ENCODE measurements at places on chromosomes 3 and 15. TPM values are rescaled to one million over a fixed set of nuclear protein-coding genes. Genes with fewer than 3 reads are reported as not detected.

Gene PATL2
- total RNA-seq = 0.57 TPM

Gene TUSC7
- not detected for total RNA-seq

DNA sequence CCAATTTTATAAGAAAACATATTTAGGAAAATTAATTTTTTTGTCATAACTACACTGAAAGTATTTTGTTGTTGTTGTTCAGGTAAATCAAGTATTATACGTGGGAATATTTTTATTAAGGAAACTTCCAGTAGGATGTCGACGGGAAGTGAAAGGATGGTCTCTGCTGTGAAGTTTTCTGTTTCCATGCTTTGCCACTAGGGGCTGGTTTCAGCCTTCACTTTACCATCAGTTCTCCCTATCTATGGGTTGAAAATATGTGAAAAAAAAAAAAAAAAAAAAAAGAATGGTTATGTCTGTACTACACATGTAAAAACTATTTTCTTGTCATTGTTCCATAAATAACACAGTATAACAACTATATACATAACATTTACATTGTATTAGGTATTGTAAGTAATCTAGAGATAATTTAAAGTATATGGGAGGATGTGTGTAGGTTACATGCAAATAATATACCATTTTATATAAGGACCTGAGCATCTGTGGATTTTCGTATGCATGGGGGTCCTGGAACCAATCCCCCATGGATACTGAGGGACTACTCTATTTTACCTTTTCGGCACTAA, 136.7 kb downstream of the SMAD6 start:
- no peak for DNase-seq

DNA sequence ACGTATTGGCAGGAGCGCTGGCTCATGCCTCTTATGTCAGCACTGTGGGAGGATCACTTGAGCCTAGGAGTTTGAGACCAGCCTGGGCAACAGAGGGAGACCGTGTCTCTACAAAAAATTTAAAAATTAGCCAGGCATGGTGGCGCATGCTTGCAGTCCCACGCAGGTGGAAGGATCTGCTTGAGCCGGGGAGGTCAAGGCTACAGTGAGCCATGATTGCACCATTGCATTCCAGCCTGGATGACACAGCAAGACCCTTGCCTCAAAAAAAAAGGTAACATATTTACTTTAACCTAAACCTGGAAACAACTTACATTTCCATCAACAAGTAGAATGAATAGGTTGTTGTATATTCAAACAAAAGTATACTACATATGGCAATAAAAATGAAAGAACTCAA, 78.1 kb downstream of the HERC2 start:
- no peak for DNase-seq

DNA sequence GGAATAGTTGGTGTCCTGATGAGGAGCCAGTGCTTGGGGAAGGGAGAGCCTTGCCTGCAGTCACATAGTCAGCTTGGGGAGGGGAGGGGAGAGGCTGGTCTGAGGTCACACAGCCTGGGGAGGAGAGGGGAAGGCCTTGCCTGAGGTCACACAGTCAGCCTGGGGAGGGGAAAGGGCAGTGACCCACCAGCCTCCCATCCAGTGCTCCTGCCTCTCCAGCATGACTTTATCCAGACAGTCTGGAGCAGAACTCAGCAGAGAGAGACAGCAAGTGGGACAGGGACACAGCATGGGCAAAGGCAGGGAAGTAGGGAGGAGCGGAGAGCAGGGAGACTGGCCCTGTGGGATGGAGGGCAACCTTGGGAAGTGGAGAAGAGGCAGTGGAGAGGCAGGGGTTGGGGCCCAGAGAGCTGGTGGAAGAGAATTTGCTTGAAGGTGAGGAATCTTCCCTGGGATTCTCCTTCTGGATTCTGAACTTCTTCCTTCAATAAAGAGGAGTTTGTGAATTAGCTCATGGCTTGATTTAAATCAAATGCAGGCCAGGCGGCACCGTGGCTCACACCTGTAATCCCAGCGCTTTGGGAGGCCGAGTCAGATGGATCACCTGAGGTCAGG, 64.5 kb downstream of the CORO2B start:
- peak; percentile 32 for DNase-seq

- DNase-seq = no peak
Measured at GRCh38 chr3:70108072-70108471, 108.5 kb downstream of the SAMMSON start.

Data from suprapubic skin (tissue), 4 donors.